ENCODE measurements at places on chromosomes 2 and 18.

- DNase-seq, result peak; percentile 18
These were observed 41.0 kb downstream of the SLC66A3 start for GRCh38 chr2:11196246-11196645.

GRCh38 chr2:16005816-16006536 is 65.6 kb downstream of the MYCN start:
- peak; percentile 85 for DNase-seq

DNA sequence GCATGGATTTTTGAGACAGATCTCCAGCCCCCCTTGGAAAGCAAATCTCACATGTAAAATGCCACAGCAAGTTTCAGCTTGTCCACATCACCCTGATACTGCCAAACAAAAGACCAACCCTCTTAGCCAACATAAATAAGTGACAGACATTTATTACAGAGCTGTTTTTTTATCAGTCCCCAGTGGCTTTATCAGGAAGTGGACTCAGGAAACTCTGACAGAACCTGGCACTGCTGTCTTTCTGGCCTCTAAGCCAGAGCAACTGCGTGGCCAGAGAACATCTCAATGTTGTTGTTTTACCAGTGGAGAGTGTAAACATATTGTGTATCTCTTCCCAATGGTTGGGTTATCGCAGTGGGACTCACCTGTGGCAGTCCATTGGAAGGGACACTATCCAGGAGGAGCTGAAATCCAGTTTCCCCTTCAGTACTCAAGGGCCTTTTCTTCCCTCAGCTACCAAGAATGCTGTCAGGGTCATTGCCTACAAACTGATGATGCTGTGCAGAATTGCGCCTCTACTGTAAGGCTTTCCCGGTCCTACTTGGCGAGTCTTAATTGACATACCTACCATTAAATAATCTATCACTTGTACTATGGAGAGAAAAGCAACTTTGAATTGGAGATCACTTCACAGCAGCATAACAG is 22.0 kb downstream of the SLC14A1 start:
- DNase-seq, result no peak

- no peak for DNase-seq
These were observed 31.0 kb upstream of the CATIP start for GRCh38 chr2:218325566-218326160.

GRCh38 chr2:85221067-85221691 is 88.0 kb downstream of the TCF7L1 start:
- no peak for DNase-seq

GRCh38 chr18:34592961-34593382 is 117.1 kb upstream of the DTNA start:
- no peak for DNase-seq

- DNase-seq, result no peak
These were observed 65.3 kb downstream of the WDR75 start for GRCh38 chr2:189506514-189506976.

DNA sequence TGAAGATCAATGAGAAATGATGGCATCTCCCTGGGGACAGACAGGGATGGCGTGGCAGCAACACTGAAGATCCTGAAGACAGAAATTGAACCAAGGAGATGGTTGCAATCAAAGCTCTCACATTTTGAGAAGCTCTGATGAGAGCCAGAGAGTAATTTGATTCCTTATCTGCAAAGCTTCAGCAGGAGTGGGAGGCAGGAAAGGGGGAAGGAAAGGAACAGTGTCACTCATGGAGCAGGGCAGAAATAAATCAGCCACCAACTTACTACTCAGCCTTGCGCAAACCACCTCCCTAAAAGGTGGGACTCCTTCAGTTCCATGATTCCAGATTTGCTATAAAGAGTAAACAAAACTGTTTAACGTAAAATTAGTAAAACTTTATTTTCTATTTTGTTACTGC is 119.2 kb downstream of the CACNB4 start:
- DNase-seq, result peak; percentile 25

GRCh38 chr18:33469699-33470098 is 29.2 kb upstream of the CCDC178 start:
- DNase-seq, result no peak

- peak; percentile 77 for DNase-seq
These were observed 3.8 kb upstream of the SESTD1 start for GRCh38 chr2:179268277-179268925.

- DNase-seq, result no peak
These were observed 151.5 kb downstream of the GULP1 start for GRCh38 chr2:188443207-188443606.

DNA sequence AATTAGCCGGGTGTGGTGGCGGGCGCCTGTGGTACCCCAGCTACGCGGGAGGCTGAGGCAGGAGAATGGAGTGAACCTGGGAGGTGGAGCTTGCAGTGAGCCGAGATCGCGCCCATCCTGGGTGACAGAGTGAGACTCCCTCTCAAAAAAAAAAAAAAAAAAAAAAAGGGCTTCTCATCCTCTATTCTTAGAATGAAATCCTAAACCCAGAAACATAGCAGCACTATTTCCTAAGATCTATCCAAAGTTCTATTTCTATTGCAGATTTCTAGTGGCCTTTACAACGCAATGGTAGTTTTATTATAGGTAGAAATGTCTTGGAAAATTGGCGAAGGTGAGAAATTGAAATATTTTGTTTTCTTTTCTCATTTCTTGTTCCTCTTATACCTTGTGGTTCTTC is 501.0 kb upstream of the SETBP1 start:
- no peak for DNase-seq

DNA sequence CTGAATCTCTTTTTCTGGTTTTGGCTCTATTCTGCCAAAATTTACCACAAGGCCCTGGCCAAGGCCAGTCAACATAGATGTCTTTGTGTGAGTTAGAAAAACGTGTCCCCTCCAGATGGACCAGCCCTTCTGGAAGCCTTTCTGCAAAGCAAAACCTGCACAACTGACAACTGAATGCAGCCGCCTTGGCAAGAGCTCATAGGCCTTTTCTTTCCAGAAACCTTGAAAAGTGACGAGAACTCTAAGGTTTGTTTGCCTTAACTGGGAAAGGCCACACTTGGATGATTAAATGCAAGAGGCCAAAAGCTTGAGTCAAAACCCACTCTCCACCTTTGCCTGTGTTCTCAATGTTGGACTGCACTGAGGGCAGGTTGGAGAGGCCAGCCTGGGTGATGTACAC is 103.9 kb downstream of the COLEC12 start:
- no peak for DNase-seq

GRCh38 chr18:11324510-11324909 is 175.1 kb upstream of the PIEZO2 start:
- no peak for DNase-seq

- DNase-seq, result peak; percentile 22
These were observed 435.3 kb downstream of the TGIF1 start for GRCh38 chr18:3885209-3885792.

GRCh38 chr2:18788592-18788991 is 199.2 kb upstream of the NT5C1B start:
- DNase-seq, result no peak

GRCh38 chr18:57437766-57438671 is 2.8 kb downstream of the ONECUT2 start:
- peak; percentile 79 for DNase-seq

DNA sequence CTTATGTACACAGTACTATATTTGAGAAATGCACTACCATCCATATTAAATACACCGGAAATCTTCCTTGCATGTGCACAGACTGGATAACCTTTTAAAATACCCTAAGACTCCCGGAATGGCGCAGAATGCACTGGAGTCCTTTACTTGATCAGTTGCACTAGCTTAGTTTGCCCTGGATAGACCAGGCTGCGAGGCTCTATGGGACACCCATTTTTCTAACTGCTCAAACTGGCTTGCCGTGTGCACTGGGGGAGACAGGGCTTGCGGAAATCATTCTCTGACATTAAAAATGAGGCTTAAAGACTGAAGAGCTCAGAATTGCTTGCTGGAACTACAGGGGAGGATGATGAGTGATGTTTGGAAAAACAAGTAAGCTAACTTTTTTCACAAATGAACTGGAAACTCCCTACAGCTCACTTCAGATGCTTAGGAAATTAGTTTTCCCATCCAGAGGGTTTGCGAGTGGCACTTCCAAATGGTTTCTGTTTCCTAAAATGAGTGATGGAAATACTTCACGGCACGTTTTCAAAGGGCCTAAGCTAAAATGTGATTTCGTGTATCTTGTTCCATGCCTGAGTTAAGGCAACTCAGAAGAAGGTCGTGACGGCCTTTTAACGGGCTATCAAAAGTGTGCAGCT is 2.7 kb downstream of the NCK2 start:
- no peak for DNase-seq

- DNase-seq, result no peak
These were observed 2.9 kb downstream of the MDH1 start for GRCh38 chr2:63591566-63592175.

DNA sequence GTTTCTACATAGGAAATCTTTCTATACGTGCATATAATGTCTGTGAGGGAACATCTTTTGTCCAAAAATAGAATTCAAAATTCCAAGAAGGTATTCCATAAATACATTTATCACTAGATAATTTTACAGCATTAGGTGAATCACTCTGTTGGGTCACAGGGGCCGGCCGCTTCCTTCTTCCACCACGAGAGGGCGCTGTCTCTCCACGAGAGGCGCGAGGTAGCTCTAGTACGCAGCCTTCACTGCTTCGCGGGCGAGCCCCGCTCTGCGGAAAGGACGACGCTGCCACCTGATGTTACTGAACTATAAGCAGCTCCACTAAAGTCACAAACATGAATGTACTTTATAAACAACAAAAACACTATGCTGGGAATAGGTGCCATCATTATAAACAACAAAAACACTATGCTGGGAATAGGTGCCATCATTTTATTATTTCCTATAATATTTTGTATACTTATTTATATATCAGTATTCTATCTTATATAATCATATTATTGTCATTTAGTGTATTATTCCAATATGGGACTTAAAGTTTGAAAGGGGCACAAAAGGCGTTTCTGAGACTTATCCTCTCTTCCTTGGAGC is 69.4 kb upstream of the REV1 start:
- DNase-seq, result peak; percentile 90

DNA sequence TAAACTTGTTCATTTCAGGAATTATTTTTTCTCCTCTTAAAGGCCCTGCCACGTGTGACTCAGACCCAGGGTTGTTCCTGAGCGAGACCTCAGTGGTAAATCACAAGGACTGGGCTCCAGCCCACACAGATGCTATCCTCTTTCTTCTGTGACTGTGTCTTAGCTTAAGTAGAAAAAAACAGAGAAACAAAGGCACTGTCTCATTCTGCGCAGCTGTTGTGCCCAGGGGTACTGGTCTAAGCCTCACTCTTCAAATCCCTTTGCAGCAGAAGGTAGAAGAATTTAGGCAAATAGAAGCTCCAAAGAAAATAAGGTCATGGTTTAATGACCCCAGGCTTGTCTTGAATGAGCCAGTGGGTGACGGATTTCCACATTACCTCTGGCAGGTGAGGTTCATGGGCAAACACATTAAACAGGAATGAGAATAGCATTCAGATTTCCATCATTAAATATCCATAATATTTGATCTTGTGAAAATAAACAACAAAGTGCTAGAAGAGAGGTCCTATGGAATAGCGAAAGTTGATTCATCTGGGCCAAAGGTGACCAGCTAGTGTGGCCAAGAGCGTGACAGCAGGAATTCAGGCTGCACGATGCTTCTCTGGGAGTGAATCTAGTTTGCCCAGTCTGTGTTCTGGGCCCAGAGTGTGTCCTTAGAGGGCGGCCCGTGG is 63.3 kb downstream of the LIPG start:
- no peak for DNase-seq

DNA sequence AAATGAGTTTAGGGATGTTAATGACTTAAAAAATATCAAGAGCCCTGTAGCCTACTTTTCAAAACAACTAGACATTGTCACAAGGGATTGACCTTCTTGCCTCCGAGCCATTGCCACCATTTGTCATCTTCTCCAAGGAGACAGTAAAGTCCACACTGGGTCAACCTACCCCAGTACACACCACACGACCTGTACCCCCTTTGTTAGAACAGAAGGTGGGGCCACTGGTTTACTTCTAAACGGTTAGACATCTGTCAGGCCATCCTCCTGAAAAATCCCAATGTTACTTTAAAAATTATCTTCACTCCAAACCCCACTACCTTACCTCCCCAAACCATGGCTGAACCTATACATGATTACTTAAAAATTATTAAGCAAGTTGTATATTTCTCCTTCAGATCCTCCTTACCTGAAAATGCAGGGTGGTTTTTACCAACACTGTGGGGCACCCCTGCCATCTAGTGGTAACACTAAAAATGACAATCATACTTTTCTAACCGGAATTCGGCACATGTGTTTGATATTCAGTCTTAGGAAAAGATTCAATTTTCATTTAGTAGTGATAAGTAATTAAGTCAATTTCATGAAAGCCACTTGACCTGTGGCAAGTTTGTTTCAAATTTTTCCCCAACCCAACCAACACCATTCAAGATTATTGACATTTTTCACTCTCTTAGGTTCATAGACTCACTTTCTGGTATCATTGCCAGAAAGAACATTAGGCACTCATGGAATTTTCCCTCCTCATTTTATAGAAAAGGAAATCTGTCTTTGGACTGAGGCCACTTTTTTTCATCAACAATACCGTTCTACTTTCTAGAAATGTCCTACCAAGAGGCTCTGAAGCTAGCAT is 265.3 kb upstream of the PKDCC start:
- peak; percentile 56 for DNase-seq

GRCh38 chr2:48264627-48265026 is 265.3 kb upstream of the STON1 start:
- DNase-seq, result no peak

DNA sequence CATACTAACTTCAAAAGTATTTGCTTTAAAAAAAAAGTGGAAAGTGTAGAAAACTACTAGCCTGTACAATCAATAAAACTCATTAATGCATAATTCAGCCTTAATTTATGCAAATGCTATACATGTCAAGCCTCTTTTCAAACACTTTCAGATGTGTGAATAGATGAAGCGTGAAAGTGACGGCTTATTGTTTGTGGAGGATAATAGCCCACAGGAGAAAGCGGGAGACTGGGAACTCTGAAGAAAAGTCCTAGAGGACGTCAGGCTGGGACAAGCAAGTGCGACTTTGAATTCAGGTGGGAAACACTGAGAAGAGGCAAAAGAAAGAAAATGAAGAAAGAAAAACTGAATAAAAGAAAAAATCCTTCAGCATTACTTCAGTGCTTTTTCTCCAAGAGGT is 108.5 kb downstream of the STK39 start:
- DNase-seq, result no peak

DNA sequence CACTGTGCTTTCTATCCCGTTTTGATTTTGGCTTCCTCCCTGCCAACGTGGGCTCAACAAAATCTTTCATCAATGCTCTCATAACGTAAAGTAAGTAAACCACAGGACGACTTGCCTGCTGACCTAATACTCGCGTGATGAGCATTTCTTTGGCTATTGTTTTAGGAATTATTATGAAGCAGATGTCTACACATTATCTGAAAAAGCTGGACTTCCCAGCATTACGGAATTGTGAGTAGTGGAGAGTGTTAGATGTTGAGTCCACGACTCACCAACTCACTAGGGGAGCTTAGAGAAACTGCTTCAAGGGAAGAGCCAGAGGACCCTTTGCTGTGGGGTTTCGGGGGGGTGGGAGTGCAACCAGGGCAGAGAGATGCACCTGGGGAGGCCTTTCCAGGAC is 21.9 kb downstream of the HJURP start:
- no peak for DNase-seq

DNA sequence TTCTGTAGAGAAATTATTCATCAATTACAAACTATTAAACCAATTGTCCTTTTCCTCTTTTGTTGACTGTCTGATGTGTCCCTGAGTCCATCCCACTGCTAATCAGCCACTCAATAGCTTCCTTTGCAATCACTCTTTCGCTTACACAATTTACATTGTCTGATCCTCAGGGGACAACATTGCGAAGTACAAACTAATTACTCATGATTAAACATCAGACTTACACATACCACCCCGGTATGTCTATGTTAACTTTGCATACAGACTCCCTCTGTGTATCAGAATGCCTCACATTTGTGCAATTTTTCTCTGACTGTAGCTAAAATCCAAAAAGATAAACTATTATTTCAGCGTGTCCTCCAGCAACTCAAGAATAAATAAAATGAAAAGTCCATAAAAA is 264.4 kb upstream of the REV1 start:
- DNase-seq, result peak; percentile 24
